ENCODE measurements at places on chromosomes 2 and 18.

GRCh38 chr2:145203891-145204290 is 684.0 kb upstream of the ZEB2 start:
- no peak for DNase-seq

- DNase-seq, result no peak
These were observed 255.8 kb upstream of the LRRTM1 start for GRCh38 chr2:80560326-80560725.

- no peak for DNase-seq
These were observed 185.8 kb downstream of the NRP2 start for GRCh38 chr2:205868053-205868452.

- DNase-seq, result no peak
These were observed 300.4 kb upstream of the FANCL start for GRCh38 chr2:58541511-58541910.

- no peak for DNase-seq
These were observed 71.8 kb upstream of the LTBP1 start for GRCh38 chr2:32874931-32875330.

DNA sequence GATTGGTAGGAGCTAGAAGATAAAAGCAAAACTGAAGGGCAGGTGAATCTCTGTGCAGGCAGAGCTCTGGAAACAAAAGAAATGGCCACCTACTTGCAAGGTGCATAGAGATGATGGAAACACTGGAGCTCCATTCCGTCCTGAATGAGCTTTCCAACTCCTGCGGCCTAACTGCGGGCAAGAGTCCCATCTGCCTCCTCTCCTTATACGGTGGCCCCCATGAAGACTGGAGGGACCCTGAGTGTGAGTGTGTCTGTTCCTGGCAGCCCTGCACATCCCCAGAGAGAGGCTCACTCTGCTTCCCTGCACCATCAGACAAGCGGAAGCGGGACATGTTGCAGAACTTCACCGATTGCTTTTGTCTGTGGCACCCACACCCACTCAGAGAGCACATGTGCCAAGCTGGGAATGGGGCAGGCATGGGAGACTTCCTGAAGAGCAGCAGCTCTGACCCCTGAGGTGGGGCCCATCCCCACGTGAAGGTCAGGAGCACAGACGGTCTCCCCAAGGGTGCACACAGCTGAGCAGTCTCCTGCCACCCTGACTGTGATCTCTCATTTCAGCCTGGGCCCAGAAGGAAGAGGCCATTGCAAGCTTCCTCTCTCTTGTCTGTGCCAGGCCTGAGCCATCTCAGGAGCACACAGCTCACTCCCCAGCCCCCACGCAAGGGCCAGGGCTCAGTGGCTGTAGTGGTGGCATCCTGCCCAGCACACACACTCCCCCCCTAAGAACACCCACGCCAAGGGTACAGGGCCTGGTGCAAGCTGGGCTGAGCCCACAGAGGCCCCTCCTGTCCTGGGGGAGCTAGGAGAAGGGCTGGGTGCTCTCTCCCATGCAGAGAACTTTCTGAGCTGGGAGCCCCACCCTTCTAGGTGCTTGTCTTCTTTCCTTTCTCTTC is 75.3 kb downstream of the STPG4 start:
- DNase-seq, result no peak

DNA sequence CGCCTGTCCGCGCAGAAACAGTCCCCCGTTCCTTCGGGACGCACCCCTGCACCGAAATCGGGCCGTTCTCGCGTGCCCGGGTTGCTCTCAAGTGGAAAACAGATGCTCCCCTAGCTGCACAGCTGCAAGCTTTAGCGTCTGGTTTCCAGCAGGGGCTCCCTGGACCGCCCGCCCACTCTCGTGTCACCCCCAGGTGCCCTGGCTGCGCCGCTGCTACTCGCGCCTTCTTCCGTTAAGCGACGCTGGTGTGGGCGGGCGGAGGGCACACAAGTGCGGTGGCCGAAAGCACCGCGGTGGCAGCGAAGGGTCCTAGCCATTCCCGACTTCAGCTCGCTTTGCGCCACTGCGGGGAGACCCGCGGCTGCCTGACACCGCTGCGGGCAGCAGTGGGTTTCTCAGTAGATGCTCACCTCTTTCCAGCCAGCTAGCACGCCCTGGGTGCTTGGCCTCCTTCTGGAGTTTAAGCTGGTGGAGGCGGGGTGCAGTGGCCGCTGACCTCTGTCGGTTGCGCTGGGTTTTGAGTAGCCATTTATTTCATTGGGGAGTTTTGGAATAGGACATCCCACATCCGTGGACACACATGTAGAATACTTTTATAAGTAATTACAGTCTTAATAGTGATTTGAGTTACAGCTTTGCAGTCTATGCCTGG is 806 bp downstream of the ZNF407 start:
- no peak for DNase-seq

- DNase-seq, result no peak
These were observed 102.9 kb downstream of the PRKCE start for GRCh38 chr2:45754131-45755010.

- DNase-seq, result no peak
These were observed 175.6 kb downstream of the SEPTIN10 start for GRCh38 chr2:109438146-109438545.

DNA sequence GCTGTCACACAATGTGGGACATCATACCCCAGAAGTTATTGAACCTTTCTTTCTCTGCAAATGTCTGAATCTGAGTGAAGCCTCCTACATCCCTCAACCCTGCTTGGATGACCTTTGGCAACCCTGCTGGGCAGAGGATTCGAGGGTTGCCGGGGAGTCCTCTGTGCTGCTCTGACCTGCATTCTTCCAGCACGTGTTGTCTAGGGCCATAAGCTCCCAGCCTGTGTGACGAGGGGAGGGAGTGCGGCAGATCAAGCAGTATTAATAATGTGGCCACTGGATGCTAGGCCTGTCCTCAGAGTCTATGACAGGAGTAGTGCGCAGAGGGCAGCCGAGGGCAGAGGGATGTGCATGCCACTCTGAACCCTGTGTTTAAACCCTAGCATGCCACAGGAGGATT is 58.8 kb downstream of the RPL37A start:
- DNase-seq, result no peak

DNA sequence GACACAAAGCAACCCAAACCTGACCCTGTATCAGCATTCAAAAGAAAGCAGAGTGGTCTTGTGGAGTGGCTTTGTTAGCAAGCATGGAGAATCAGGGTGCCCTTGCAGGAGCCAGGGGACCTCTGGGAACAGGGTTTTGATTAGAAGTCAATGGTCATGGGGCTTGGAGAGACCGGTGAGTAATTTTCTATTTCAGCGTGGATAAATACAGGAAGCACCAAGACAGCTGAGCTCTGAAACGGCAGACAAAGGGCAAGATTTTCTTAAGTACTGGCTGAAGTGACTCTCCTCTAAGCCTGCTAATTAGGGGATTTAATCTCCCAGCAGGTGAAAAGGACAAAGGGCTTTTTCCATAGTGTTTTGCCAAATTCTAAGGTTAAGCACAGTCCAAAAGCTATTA is 78.0 kb upstream of the GAREM1 start:
- DNase-seq, result no peak

DNA sequence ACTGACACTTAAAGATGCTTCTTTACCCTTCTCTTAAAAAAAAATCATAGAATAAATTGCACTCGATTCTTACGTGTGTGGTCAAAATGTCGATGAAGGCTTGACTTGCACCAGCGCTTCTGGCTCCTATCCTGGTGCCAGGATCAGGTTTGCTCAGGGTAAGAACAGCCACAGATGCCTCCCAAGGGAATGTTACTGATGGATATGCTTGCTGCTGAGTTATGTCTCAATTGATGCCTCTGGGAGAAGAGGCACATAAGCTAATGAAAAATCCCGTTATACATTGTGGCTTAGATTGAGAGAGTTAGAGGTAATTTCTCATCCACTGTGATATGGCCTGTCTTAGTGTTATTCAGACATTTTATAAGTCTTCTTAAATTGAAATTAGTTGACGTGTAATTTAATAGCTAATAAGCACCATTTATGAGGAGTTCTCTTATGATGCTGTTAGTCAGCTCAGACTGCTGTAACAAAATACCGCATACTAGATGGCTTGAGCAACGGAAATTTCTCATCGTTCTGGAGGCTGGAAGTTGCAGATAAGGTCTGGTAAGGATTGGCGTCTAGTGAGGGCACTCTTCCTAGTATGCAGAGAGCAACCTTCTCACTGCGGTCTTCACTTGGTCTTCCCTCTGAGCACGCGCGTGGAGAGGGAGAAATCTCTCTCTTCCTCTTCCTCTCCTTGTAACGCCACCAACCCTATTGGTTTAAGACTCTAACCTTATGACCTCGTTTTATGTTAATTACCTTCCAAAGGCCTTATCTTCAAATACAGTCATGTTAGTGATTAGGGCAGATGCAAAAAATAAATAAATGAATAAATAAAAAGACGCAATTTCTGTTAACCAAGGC is 116.6 kb upstream of the NOSTRIN start:
- DNase-seq, result no peak

- no peak for DNase-seq
These were observed 60.2 kb downstream of the MYT1L start for GRCh38 chr2:2270808-2271415.

DNA sequence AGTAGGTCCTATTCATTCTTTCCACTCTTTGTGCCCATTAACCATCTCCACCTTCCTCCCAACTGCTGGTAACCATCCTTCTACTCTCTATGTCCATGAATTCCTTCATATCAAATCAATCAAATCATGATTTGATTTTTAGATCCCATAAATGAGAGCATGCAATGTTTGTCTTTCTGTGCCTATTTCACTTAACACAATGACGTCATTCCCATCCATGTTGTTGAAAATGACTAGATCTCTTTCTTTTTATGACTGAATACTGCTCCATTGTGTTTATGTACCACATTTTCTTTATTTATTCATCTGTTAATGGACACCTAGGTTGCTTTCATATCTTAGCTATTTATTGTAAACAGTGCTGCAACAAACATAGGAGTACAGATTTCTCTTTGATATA is 827.3 kb upstream of the NRXN1 start:
- DNase-seq, result no peak

DNA sequence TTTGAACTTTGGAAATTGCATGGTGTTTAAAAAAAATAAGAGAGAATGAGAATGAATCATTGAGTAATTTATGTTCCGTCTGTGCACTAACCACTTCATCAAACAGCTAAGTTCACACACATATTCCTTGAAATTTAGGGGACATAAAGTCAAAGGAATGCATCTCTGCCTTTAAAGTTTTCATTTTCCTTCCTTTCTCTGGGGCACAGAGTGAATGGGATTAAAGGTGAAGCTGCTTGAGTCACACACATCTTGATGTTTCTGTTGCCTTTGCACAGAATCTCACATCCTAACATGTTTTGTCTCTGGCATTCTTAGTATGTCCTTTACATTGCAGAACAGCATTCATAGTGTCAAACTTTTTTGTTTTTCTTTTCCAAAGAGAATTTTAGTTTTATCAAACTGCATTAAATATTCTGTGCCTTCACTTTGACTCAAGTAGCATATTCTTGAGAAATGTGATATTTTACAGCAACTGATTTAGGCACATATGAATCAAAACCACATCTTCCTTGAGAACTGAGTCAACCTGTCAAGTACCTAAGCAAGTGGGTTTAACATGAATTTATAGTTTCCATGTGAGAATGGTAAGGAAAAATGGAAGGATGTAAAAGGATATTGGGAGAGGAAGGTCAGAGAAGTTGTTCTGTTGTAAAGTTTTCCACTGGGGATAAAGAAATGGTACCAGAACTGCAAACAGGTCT is 169.1 kb upstream of the THUMPD2 start:
- DNase-seq, result no peak

DNA sequence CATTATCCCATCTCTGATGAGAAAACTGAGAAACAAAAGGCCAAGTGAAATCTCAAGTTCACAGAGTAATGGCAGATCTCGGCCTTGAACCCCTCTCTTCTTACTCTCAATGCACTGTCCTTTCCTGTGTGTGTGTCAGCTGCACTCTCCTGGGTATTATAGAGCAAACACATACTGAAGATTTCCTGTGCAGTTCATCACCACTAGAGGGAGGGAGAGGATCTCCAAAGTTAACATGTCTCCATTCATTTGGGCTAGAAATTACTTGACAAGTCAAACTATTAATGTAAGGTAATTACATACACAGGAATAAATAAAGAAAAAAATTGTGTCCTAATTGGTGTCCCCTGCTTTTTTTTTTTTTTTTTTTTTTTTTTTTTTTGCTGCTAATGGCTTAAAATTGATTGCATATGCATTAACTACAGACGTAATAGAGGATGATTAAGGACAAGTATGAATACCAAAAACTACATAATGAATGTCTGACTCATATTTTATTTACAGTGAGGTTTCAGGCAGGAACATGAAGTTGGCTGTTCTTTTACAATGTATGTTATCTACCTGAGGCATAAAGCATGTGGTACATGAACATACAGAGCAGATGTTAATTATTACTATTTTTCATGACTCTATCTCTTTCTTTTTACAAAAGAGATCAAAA is 269.2 kb downstream of the NYAP2 start:
- no peak for DNase-seq

- DNase-seq, result no peak
These were observed 56.1 kb upstream of the CDCA7 start for GRCh38 chr2:173298536-173299097.

- DNase-seq, result no peak
These were observed 691.9 kb downstream of the ERBB4 start for GRCh38 chr2:211846714-211847113.

DNA sequence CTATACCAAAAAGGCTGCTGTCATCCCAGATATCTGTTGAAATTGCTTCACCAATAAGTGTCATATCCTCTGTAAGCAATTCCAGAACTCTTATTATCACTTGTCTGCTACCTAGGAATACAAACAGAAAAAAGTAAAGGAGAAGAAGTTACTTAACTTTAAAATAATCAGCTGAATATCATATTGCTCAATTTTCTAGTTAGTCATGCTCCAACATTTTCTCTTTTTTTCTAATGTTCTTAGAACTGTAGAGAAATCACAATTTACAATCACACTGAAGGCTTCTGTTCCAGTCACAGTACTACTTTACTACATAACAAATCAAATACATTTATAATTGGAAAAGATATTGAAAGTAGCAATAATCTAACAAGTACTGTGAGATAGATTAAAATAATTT is 17.4 kb downstream of the RTTN start:
- DNase-seq, result no peak

DNA sequence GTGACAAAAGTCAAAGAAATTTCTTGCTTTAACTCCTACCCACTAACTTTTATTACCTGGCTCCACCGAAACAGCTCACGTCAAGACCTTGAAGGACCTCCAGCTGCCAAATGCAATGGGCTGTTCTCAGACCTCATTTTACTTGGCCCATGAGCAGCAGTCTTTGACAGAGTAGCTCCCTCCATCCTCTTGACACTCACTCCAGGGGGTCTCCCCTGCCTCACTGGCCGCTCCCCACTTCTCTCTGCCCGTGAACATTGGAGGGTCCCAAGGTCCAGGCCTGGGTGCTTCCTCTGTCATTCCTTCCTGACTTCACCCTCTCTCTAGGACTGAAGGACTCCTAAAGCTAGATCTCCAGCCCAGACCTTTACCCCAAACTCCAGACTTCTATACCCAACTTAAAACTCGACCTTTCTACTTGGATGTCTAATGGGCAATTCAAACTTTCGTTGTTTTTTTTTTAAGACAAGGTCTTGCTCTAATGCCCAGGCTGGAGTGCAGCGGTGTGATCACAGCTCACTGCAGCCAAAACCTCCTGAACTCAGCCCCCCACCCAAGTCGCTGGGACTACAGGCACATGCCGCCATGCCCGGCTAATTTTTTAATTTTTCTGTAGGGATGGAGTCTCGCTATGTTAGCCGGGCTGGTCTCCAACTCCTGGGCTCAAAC is 92.9 kb upstream of the ST3GAL5 start:
- DNase-seq, result no peak
